ENCODE measurements at places on chromosomes 6 and 20.

DNA sequence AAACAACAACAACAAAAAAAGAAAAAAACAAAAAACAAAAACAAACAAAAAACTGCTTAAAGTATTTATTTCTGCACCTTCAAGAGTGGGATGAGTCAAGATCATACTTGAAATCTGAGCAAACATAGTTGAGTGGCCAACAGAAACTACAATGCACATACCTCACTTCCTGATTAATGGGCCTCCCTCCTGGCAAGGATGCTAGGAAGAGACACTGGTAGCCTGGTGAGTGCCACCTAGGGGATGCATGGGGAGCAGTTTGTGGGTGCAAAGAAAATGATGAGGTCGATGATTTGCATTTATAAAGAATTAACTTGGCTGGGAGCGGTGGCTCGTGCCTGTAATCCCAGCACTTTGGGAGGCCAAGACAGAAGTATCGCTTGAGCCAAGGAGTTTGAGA lies 808.1 kb downstream of the MAFB start:
- no peak for DNase-seq

- no peak for DNase-seq
Measured at GRCh38 chr6:145485288-145485687, 250.0 kb downstream of the EPM2A start.

- DNase-seq: no peak
Measured at GRCh38 chr6:135185483-135185882, 4.4 kb downstream of the MYB start.

- no peak for DNase-seq
Measured at GRCh38 chr6:158770533-158771330, 48.4 kb downstream of the EZR start.

GRCh38 chr6:20334334-20334733 lies 67.3 kb upstream of the E2F3 start:
- no peak for DNase-seq

GRCh38 chr6:125338381-125338780 lies 36.6 kb upstream of the HDDC2 start:
- no peak for DNase-seq

DNA sequence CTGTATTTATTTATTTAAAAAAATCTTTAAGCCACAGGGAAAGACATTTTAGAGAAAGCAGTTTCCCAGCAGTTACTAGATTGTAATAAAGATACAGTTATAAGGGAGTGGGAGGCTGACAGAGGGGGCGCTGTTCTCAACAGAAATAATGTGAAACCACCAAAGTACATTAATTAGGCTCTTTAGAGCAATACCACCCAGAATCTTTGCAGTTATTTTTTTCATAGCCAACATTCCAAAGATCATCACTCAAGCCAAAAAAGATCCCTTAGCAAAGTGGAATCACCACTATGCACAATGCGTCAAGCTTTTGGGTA lies 331.3 kb upstream of the DEFB112 start:
- no peak for DNase-seq

- DNase-seq: no peak
Measured at GRCh38 chr6:43671011-43671800, 16.4 kb downstream of the MRPS18A start.

DNA sequence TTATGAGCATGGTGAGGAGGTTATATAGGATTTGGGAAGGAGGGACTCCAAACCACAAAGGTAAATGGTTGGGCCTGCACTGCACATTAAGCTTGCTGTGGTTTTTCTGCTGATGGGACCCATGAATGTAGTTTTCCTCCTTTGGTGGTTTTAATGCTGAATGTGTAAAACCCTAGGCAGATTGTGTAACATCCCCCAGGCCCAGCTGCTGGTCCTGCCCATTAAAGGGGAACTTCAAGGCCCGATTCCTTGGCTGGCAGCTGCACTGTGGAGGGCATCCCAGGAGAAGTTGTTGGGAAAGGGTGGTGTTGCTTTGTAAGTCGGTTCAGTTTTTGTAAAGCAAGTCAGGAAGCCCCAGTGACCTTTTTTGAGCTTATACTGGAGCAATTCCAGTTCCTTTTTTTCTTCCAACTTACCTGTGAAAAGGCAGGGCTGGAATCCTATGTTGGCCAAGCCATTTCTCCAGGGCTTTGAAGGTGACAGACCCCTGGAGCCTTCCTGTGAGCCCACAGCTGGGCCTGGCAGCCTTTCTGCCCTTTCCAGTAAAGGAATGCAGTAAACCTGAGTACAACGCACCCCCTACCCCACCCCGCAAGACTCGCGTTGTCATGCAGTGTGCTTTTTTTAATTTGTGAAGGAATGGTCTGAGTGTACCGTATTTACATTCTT lies 43.1 kb upstream of the NAA20 start:
- no peak for DNase-seq

GRCh38 chr6:4591218-4591617 lies 185.0 kb upstream of the CDYL start:
- no peak for DNase-seq

GRCh38 chr20:25061103-25061799 lies 3.3 kb upstream of the ACSS1 start:
- DNase-seq: no peak

- no peak for DNase-seq
Measured at GRCh38 chr6:10338151-10338550, 76.7 kb downstream of the TFAP2A start.

GRCh38 chr6:131828080-131828479 lies 20.3 kb downstream of the ENPP1 start:
- DNase-seq: no peak

DNA sequence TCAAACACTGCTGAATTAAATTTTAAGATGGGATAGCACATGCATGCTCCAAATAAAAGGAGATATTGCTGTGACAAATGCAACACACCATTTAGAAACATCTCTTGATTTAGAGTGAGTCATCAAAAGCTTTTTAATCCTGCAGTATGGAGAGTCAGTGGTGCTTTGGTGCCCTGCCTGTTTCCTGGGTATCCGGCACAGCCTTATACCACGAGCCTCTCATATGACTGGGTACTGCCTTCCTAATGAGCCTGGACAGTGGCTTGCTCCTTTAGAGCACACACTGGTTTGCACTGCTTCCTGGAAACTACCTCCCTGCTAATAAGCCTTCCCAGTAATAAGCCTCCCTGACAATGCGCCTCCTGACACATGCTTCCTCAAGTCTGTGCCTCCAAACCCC lies 65.3 kb upstream of the KCNK16 start:
- no peak for DNase-seq

DNA sequence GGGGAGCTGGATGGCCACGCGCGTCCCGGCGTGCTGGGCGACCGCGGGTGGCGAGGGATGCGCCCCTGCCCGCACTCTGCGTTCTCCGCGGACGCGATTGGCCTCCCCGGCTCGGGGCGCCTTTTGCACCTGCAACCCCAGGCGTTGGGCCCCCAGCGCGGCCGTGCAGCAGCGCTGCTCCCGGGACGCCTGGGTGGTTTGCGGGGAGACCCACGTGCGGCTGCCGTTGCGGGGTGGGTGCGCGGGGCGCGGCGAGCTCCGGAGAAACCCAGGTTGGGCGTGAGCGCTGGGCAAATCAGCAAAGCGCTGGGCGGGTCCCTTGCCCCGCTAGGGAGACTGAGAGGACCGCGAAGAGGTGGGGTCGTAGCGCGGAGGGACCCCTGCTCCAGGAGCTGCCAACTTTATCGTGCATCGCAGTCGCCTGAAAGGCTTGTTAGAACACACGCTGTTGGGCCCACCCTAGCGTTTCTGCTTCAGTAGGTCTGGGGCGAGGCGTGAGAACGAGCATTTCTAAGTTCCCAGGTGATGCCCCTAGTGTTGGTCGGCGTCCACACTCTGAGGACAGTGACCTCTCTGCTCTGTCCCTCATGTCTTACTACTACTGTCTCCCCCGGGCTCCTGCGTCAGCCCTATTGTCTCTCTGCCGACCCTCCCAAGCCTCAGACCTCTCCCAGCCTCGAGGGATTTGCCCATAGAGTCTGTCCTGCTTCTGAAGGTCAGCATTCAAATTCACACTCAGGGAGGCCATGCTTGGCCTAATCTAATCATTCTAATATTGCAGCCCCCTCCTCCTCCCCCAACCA lies 538 bp upstream of the ZFP64 start:
- peak; percentile 65 for DNase-seq

DNA sequence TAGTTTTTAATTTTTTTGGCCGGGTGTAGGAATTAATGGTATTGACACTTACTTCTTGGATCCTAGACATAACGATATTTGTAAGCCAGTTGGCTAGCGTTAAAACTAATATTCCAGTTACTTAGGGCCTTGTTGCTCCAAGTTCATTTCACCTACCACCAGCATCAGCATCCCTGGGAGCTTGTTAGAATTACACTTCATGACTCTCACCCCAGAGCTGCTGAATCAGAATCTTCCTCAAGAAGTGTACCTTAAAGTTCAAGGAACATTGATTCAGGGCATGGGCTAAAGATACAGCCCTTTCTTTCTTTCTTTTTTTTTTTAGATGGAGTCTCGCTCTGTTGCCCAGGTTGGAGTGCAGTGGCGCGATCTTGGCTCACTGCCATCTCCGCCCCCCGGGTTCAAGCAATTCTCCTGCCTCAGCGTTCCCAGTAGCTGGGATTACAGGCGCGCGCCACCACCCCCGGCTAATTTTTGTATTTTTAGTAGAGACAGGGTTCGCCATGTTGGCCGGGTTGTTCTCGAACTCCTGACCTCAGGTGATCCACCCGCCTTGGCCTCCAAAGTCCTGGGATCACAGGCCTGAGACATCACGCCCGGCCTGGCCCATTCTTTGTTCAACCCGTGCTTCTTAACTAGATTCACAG lies 1.1 kb downstream of the SLX4IP start:
- no peak for DNase-seq

- no peak for DNase-seq
Measured at GRCh38 chr20:34541264-34541901, 17.1 kb upstream of the MAP1LC3A start.

DNA sequence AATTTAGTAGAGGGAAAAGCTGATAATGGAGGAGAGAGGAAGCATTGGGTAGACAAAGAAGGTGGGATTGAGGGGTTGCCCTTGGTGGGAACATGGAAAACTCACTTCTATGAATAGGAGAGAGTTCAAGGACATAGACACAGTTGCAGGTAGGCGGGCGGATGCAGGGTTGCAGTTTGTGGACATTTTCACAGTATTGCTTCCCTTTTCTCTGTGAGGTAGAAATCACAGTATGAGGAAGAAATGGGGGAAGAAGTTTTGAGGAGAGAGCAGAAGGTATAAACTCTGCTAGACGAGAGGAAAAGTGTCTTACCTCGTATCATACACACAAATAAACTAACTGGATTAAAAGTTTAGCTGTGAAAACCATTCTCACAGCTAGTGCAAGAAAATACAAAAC lies 200.7 kb upstream of the ECI2 start:
- no peak for DNase-seq

GRCh38 chr6:170248861-170249600 lies 41.8 kb downstream of the DLL1 start:
- DNase-seq: no peak

DNA sequence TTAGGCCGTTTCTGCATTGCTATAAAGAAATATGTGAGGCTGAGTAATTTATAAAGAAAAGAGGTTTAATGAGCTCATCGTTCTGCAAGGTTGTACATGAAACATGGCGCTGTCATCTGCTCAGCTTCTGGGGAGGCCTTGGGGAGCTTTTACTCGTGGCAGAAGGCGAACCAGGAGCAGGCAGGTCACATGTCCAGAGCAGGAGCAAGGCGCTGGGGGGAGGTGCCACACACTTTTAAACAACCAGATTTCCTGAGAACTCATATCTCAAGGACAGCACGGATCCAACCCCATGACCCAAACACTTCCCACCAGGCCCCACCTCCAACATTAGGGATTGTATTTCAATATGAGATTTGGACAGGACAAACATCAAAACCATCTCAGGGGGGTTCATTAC lies 6.4 kb upstream of the SLC13A3 start:
- no peak for DNase-seq

DNA sequence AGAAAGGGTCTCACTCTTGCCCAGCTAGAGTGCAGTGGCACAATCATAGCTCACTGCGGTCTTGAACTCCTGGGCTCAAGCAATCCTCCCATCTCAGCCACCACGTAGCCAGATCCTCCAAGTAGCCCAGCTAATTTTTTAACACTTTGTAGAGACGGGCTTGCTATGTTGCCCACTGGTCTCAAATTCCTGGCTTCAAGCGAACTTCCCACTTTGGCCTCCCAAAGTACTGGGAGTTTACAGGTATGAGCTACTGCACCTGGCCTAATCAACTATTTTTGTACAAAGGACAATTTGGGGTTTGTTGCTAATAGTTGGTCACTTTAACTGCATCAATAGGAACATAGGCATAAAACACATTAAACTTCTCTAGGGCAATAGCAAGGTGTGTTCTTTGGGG lies 29.9 kb upstream of the SYNCRIP start:
- DNase-seq: no peak

- no peak for DNase-seq
Measured at GRCh38 chr6:135261872-135262725, 81.0 kb downstream of the MYB start.

GRCh38 chr20:56795492-56795891 lies 166.4 kb downstream of the TFAP2C start:
- DNase-seq: no peak

GRCh38 chr6:45566882-45567281 lies 189.1 kb upstream of the SUPT3H start:
- DNase-seq: no peak

- no peak for DNase-seq
Measured at GRCh38 chr6:52666071-52666470, 4.8 kb upstream of the TMEM14A start.

GRCh38 chr6:84417260-84417659 lies 189.8 kb upstream of the CEP162 start:
- peak; percentile 53 for DNase-seq

- no peak for DNase-seq
Measured at GRCh38 chr6:140867336-140867735, 1265.4 kb upstream of the GJE1 start.

- no peak for DNase-seq
Measured at GRCh38 chr6:55047451-55048044, 126.8 kb upstream of the HCRTR2 start.

GRCh38 chr20:22511943-22512910 lies 72.1 kb downstream of the FOXA2 start:
- DNase-seq: peak; percentile 73

GRCh38 chr6:77397561-77397960 lies 65.7 kb downstream of the HTR1B start:
- DNase-seq: peak; percentile 6

DNA sequence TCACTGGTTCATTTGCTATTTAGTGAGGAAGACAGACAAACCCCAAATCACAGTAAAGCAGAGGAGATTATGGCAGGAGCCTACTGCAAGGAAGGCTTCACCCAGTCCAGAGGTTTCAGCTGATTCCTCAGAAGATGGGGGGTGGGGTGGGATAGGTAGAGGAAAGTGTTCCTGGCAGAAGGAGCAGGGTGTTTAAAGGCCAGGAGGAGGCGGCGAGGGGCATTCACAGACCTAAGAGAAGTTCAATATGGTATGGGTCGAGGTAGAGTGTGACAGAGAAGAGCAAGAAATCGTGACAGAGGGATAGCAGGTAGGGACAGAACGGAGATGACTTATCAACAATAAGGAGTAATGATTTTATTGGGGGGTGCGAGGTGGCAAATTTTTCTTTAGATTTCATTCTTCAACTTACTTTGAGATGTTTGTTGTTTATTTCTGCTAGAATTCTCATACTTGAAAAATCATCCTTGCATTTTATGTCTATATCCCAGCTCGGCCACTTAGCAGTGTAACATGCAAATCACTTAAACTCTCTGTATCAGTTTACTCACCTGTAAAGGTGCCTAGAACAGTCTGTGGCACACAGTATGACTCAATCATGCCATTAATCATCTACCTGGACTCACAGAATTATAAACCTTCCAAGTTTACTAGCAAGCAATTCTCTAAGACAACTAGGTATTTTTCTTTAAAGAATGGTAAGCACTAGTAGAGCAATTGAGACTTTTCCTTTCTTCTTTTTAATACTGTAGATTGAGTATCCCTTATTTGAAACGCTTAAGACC lies 176.7 kb downstream of the REV3L start:
- no peak for DNase-seq

All from HS-5 (cell line).